Posterior cingulate gyrus (tissue), 11 donors: ENCODE measurements at places on chromosomes 4 and X.
A peak's percentile ranks its signal among the peaks of the same experiment; 100 is the strongest.

GRCh38 chr4:14178421-14178820 lies 550.9 kb upstream of the BOD1L1 start:
- DNase-seq = no peak

GRCh38 chrX:40131654-40132337 lies 34.0 kb upstream of the BCOR start:
- no peak for DNase-seq

DNA sequence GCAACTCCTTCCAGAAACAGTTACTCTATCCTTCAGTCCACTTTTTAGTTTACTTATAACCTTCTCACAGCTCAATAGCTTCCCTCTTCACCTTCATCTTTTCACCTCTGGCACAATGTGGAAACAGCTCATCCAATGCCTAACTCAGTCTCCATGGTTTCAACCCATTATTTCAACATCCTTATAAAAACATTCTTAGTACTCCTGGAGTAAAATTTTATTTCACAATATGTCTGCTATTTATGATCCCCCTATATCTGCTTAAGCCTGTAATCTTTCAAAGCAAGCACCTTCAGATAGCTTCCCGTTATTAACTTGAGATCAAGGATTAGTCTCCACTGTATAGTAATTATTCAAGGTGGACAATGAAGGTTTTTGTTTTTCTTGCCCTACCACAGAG lies 156.3 kb downstream of the GASK1B start:
- no peak for DNase-seq

DNA sequence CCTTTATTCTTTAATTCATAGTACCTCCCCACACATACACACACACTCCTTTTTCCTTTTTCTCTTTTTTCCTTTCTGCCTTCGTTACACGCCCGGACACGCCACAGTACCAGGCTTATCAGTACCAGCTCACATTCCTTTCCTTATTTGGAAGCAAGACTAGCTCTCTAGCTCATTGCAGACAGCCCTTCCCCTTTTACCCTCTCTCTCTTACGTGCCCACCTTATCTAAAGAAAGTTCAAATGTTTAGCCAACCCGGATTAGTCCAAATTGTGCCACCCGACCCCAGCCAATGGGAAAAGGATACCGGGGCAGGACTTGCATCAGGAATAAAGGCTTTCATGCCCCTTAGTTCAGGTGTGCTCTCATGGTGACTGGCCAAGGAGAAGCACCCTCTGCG lies 194.7 kb upstream of the VCX3A start:
- no peak for DNase-seq

DNA sequence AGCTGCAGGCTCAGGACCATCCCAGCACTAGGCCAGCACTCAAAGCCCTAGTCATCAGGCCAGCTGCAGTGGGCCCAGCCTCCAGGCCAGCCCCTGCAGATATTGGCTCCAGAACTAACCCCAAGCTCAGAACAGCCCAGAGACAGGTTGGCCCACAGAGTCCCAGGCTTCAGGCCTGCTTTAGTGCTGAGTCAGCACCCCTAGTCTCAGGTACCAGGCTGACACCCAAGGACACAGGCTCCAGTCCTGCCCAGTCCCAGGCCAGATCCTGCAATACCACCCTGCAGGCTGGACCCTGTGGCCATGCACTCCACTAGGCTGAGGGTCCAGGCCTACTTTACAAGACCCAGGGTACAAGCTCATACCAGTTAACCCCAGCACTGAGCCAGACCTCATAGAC lies 234.4 kb upstream of the GPRIN3 start:
- no peak for DNase-seq

GRCh38 chrX:71536285-71536684 lies 3.4 kb downstream of the OGT start:
- no peak for DNase-seq

DNA sequence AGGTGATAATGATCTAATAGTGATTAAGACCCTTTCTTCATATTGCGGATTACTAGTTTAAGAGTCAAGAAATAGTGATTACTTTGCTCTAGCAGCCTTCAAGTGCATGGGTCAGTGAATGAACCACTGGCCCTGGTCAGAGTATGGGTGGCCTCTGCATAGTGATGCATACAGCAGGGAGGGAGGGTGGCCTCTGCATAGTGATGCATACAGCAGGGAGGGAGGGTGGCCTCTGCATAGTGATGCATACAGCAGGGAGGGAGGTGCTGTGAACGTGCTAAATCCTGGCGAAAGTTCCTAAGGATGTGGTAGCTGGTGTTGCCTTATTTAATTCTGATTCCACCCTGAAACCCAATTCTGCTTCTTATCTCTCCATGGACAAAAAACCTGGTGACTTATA lies 246.7 kb upstream of the ARSJ start:
- DNase-seq = no peak

DNA sequence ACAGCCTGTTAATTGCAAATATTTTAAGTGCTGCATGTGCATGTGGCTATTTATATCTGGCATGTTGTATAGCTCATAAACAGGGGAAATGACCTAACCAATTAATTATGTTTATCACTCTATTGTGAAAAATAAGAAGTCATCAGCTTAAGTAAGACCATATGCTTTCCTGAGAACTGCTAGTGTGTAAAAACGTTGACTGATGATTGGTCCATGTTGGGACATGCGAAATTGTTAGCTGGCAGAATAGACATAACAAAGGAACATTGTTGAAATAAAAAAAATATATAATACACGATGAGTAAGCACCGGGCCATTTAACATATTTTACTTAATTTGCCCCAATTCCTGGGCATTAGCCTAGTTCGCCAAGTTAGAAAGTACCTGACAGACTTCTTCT lies 207.5 kb downstream of the ANK2 start:
- DNase-seq = no peak

DNA sequence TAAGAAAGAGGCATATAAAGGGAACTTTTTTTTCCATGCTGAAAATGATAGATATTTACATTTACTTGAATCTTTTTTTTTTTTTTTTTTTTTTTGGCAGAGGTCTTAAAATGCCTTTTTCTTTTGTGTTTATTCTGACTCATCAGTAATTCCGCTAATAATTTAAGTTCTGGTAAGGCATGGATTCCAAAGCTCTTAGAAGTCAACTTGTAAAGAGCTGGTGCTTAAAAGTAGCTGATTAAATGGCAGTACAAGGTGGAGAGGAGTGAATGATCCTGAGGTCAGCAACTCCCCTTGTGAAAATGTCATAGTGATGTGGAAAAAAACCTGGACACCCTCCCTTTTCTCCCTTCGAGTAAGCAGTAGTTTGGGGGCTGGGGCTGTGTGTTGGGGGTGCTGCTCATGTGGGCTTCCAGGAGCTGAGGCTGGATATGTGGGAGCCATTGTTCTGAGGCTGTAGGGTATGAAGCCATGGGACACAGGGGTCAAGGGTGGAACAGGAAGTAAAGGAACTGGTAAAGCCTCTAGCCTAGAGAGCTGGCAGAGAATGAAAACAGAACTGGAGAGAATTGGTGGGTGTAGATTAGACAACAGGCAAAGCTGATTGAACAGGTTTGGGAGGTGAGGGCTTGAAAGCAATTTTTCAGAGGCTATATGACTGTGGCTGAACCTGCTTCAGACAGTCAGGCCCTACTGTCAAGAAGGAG lies 41.0 kb upstream of the PITX2 start:
- DNase-seq = no peak

DNA sequence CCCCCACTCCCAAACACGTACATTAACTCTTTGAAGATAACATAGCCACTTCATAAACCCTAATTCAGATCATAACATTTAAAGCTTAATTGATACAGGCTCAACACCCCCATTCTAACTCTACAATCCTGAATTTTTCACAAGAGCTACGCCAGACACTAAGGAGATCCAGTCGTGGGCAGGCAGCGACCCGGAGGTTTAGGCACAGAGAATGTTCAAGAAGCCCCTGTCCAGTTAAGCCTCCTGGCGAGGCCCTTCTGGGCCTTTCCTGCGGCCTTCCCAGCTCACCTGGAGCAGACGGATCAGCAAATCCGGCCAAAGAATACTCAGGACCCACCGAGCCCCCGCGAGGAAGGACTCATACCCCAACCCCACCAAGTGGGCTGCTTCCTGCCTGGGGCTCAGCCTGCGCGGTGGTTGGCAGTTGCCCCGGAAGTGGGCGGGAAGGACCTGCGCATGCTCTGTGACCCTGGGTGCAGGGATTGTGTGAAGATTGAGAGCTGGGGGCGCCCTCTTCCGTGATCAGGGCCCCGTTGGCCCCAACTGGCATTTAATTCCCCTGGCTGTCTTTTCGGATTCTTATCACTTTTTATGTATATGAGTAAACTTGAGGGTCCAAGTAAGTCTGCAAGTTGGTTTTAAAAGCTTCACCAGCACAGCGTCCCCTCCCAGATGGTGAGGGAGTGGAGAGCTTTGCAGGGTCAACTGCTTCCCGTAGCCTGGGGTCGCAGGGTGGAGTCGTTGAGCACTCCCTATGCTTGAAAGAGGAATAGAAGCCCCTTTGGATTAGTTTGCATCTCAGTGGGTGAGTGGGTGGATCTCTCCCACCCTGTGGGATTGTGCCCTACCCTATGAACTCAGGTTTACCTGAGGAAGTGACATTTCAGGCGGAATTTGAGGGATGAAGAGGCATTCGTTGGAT lies at the start of gene TRIM61:
Gene TRIM61, minus strand, starts transcription at position 415 of the 922 bp plus-strand sequence. CDS start 7,655 bp downstream, outside the sequence.
- peak; percentile 56 for DNase-seq

DNA sequence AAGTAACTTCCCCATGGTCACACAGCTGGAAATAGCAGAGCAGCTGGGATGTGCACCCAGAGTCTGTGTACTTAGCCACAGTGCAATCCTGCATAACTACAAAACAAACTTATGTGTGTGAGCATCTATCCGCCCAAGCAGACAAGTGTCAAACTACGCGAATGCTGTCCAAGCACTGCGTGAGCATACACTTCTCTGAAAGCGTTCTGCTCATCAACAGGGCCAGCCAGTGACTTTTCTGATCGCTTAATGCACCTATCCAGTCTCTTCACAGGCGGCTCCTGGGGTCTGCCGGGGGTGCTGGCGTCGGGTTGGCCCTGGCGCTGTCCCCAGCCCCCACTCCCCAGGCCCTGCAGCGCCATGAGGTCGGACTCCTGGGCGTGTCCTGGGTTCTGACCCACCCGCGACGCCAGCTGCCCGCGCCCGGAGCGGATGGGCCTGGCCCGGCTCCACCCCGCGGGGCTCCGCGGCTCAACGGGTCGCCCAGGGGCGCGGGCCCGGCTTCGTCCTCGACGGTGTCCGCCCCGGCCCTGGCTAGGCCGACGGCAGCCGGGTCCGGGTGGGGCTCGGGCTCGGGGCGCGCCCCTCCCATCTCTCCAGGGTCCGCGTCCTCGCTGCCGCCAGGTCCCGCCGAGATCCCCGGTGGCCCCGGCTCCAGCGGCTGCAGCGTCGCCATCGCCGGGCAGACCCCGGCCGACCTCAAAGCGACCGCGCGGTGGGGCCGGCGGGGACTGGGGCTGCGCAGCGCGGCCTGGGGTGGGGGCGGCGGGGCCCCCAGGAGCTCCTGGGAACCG lies 1.3 kb upstream of the ZNF141 start:
- peak; percentile 18 for DNase-seq

GRCh38 chr4:48642421-48643374 lies 137.4 kb downstream of the FRYL start:
- no peak for DNase-seq

DNA sequence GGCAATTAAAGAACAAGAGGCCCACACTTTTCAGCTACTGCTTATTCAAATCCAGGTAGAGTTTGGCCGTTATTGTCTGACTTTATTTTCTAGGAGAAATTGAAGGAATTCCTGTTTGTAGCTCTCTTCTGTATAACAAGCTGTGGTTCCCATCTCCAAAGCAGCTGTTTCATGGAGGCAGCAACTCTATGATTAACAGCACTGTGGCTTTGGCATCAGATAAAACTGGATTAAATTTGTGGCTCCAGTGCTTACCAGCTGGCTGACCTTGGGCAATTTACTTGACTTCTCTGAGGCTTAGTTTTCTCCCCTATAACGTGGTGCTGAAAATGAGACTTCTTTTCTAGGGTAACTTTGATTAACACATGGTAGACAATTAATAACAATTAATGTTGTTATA lies 28.1 kb downstream of the SLC30A9 start:
- no peak for DNase-seq

DNA sequence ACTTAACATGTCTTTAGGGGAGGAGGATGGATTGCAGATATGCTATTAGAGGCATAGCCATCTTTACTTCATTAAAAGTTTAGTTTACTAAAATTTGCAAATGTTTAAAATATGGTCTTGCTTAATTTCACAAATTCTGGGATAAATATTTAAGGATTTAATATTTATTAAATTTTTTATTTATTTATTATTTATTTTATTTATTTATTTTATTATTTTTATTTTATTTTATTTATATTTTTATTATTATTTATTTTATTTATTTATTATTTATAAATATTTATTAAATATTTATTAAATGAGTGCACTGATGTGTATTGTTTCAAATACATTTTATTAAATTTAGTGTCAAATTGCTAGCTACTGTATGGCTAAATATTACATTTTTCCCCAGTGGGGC lies 46.0 kb downstream of the FAT4 start:
- DNase-seq = no peak

- DNase-seq = no peak
Observed at GRCh38 chr4:12084690-12085089, 656.0 kb upstream of the HS3ST1 start.

DNA sequence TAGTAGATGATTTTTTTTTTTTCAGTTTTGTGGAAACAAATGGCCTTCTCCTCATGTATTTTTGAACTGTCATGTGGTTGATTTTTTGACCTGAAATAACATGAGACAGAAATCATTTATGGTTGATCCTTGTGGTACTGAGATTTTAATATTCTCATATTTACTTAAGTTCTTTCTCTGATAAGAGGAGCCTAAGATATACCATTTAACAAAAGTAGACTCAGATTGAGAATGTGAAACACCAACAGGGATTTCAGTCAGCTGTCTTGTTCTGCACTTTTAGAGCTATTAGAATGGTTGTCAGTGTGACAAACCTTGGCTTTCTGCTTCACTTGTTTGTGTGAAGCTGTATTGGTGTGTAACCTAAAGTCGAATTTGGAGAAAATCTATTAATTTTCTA lies 575.7 kb downstream of the SPOCK3 start:
- DNase-seq = no peak

DNA sequence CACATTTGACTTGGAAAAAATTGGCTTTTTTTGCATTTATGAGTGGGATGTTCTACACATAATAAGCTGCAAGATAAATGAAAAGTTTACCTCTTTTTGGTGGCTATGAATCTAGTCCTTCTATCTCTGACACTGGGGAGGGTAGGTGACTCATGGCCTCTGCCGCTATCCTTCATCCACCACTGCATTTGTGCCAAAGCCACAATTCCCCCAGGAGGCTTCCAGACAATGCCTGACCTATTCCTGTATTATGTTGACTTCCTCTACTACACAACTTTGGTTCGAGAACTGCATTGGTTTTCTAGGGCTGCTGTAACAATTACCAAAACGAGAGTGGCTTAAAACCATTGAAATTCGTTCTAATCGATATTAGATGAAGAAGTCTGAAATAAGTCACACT lies 245.6 kb downstream of the TRAM1L1 start:
- DNase-seq = no peak

- DNase-seq = no peak
Observed at GRCh38 chr4:110139815-110140214, 58.6 kb downstream of the ELOVL6 start.

GRCh38 chrX:147693511-147693910 lies 218.2 kb upstream of the FMR1 start:
- DNase-seq = no peak
